ENCODE measurements at places on chromosomes 2 and 18.

GRCh38 chr18:32906506-32907310 is 133.9 kb upstream of the KLHL14 start:
- DNase-seq: peak; percentile 11

GRCh38 chr2:53793261-53793660 is 6.4 kb downstream of the ERLEC1 start:
- DNase-seq: no peak

GRCh38 chr2:151357359-151357758 is at the start of gene TNFAIP6:
Gene TNFAIP6, plus strand, starts transcription at chr2:151357592. Its CDS starts 75 bp downstream, at chr2:151357667.
- DNase-seq: peak; percentile 94

DNA sequence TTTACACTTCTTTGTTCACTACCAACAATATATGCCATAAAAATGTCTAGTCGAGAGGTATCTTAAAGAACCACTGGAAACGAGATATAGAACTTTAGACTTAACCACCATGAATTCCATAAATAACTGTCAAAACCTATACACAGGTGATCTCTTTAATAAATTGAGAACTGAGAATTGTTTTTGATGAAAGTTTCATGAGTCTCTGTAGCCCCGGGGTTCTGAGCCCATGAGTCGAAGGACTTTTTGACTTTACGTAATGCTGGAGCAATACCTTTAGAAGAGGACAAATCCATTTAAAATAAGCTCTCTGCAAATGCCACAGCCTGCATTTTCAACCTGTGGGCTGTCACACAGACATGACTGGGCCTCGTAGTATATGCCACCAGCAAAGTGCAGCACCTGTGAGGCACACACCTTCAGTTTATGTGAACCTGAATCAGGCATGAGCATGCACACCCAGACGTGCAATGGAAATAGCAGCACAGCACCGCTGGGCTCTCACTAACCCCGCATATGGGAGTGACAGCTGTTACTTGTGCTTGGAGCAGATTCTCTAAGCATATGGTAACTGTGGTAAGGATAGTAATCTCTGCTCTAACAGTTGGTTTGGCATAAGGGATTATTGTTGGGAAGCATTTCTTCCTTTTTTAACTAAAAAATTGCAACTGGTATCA is 383.2 kb downstream of the SOCS6 start:
- DNase-seq: no peak

GRCh38 chr2:17822445-17823117 is 6.3 kb downstream of the MSGN1 start:
- no peak for DNase-seq
